Sciatic nerve (tissue), 2 donors: ENCODE measurements at places on chromosomes 6 and 20. TPM values are rescaled to one million over a fixed set of nuclear protein-coding genes. Genes with fewer than 3 reads are reported as not detected.

The CEP85L gene
- total RNA-seq = 50.4 TPM

The OOEP gene
- total RNA-seq = not detected

The WDR46 gene
- total RNA-seq = 32.4 TPM

DNA sequence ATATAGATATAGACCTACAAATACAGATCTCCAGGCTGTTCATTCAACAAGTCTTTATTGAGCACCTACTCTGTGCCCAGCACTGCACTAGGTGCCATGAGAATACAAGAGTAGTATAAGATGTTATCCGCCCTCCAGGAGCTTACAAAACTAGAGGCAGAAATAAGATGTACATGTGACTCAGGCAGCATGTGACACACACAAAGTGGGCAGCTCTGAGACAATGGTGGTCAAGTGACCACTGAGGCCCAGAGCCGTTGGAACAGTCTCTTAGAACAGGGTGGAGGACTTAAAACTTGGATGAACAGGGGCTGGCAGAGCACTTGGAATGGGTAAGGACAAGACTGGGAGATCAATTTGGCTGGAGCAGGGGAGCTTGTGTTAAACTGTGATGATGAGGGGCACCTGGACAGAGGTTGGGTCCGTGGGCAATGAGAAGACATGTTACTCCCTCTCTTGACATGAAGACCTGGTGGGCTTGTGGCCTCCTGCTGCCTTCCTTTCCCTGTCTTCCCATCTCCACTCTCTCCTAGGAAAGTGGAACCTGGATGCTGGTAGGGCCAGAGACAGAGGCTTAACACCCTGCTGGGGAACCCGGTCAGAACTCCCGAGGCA, 21.2 kb downstream of the TRIM15 start:
- DNase-seq = no peak

GRCh38 chr20:24696396-24696795, 227.0 kb downstream of the SYNDIG1 start:
- DNase-seq = peak; percentile 26

- DNase-seq = no peak
Observed at GRCh38 chr6:66198062-66198624, 491.1 kb upstream of the EYS start.

GRCh38 chr6:133474516-133474915, 233.4 kb downstream of the EYA4 start:
- DNase-seq = no peak
